ENCODE measurements at places on chromosomes 1 and 21.

DNA sequence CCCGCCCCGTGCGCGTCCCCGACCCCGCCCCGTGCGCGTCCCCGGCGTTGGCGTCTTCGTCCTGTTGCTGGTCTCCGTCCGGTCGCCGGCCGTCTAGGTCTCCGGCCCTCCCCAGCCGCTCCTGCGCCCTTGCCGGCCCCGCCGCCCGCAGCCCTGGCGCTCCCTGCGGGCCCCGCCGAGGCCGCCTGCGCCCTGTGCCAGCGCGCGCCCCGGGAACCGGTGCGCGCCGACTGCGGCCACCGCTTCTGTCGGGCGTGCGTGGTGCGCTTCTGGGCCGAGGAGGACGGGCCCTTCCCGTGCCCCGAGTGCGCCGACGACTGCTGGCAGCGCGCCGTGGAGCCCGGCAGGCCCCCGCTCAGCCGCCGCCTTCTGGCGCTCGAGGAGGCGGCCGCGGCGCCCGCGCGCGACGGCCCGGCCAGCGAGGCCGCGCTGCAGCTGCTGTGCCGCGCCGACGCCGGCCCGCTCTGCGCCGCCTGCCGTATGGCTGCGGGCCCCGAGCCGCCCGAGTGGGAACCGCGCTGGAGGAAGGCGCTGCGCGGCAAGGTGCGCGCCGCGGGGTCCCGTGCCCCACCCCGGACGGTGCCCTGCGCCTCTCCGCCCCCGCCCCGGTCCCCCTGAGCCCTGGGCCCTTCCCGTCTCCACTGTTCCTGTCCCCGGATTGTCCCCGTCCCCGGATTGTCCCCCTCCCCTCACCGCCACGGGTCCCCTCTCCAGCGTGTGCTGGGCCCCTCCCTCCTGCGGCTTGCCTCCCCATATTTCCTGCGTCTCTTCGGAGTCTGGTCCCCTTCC is at the start of gene RNF187:
TSS of gene RNF187 (plus strand) at position 47 of the 789 bp plus-strand sequence.
- no peak for DNase-seq

DNA sequence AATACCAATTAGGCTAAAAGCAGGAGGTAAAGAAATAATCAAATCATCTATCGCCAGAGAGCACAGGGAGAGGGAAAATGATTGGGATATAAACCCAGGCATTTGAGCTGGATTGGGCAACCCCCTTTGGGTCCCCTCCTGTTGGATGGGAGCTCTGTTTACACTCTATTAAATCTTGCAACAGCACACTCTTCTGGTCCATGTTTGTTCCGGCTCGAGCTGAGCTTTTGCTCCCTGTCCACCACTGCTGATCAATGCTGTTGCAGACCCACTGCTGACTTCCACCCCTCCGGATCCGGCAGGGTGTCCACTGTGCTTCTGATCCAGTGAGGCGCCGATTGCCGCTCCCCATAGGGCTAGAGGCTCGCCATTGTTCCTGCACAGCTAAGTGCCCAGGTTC is 493.8 kb downstream of the MATN1 start:
- DNase-seq, result no peak

DNA sequence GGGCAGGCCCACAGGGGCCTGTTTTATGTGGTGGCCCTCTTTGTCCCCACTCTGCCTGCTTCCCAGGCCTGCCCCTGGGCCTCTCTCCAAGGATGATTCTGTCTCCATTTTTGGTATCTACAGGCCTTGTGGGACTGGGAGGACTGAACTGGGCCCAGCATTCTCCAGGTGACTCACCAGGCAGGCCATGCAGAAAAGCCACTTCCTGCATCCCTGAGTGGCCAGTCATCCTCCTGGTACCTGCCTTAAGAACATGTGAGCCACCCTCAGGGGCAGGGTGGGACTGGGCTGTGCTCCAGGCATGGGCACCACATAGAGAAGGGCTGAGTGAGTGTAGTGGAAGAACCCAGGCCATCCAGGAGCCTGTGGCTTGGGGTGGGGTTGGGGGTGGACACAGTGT is 20.0 kb upstream of the BCAR3 start:
- DNase-seq, result no peak

DNA sequence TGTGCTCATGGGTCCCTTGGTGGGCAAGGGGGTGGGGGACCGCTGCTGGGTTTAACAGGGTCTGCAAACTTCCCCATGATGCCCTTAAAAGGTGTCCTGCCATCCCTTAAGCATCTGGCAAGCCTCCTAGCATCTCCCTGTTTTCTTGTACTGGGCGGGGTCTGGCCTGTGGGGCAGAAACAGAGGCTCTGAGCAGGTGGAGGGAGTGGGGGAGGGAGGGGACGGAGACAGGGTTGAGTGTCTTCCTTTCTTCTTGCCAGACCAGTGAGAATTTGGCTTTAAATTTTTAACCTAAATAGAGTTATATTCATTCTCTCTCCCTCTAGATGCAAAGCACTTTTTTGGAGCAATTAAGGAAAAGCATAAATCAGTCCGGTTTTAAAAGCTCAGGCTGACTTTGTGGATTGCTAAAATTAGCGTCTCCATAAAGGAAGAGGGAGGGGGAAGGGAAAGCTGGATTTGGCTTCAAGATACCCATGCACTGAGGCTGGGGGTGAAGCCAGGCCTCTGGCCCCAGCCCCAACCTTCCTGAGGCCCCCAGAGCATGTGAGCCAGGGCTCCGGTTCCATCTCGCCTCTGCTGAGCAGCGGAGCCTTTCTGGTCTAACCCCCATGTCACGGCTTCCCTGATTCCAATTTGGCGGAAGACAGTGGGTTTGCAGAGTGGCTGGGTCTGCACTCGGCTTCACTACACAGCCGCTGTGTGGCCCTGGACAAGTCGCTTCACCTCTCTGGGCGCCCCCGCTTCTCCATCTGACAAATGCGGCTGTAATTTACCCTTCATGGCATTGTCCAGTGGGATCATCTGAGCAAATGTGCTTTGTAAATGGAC is 25.3 kb downstream of the IGSF21 start:
- DNase-seq, result no peak

DNA sequence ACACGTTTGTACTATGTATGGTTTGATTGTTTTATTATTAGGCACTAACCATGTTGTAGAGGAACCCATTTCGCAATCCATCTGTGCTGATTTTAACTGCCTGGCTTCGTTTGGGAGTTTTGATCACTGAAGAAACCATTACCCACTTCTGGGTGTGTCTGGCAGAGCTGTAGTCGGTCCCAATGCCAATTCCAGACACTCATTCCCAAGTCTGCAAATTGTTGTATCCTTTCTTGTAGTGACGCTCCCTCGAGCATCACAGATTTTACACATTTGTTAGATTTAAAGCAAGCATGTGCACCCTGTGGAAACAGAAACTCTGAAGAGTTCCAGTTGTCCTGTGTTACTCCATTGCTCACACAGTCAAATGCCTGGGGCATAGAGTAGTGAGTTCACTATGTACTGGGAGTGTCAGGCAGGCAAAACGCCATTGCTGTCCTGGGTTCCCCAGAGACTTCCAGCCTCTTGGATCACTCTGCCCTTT is 31.0 kb upstream of the EFCAB14 start:
- DNase-seq, result no peak

DNA sequence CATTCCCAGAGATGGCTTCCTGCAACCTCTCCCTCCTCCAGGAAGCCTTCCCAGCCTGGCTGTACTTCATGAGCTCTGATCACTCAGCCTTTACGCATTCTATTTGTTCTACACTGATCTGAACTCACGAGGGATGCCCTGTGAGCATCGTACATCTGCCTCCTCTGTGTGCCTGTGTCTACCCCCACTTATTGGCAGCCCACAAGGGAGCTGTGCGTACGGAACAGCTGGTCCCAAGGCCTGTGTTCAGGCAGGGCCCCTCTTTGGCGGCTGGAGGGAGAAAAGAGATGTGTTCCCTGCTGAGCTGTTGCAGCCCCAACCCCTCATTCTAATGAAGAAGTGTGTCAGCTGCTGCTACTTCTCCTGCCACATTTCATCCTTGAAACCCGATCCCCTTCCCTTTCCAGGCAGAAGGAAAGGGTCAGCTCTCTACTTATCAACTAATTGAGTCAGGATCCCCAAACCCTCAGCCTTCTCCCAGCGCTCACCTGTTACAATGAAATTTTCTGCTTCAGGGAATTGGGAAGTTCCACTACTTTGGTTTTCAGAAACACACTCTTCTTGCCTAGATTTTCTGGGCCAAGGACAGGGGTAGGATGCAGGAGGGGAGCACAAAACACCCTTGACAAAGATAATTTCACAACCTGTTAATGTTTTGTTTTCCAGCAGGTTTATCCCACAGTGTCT is 3.2 kb downstream of the INKA2 start:
- DNase-seq, result no peak

GRCh38 chr1:33460144-33460543 is 12.3 kb upstream of the ZSCAN20 start:
- DNase-seq, result no peak

DNA sequence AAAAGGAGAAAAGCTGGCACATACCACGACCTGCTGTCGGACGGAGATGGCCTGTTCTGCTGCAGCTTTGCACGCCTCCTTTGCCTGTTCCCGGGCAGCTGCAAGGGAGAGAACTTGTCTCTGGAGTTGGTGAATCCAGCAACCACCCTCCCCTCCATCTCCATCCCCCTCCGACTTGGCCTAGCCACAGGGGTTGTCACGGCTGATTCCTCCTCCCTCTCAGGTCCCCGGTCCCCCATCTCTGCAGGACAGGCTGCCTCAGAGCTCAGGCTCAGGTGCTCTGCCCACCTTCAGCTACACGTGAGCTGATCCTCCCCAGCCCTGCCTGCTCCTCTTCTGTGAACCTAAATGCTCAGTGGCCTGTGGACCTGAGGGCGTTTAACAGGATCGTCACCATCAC is 11.1 kb upstream of the SRM start:
- no peak for DNase-seq

DNA sequence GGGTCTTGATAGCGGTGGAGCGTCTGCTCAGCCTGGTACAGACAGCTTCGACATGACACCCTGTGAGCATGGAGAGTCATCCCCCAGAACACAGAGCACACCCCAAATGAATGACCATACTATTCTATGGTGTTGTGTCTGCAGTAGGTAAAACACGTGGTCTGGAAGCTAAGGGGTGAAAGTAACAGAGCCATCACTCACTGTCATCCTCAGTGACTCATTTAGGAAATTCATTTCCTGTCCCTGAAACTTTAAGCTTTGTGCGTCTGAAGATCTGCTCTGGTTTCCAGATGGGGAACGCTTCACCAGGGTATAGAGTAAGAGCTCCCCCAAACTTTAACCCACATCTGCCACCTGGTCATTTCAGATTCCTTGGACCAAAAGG is 94.8 kb upstream of the DISP3 start:
- no peak for DNase-seq

- DNase-seq, result no peak
Measured at GRCh38 chr1:228744356-228744755, 9.1 kb downstream of the RHOU start.

All from NCI-H1417 treated with DMSO at 0.1 percent for 48 hours (cell line).